ENCODE measurements at places on chromosomes 12 and 14. TPM values are rescaled to one million over a fixed set of nuclear protein-coding genes. Genes with fewer than 3 reads are reported as not detected.

TAC3 gene
- not detected for total RNA-seq

ZFHX2 gene
- 0.89 TPM for total RNA-seq

DLK1 gene
- total RNA-seq, result not detected

TMTC2 gene
- 5.2 TPM for total RNA-seq

TIGAR gene
- total RNA-seq, result 14.0 TPM

RGS6 gene
- 18.5 TPM for total RNA-seq

HHIPL1 gene
- 2.6 TPM for total RNA-seq

OAS1 gene
- total RNA-seq, result 13.8 TPM

DNA sequence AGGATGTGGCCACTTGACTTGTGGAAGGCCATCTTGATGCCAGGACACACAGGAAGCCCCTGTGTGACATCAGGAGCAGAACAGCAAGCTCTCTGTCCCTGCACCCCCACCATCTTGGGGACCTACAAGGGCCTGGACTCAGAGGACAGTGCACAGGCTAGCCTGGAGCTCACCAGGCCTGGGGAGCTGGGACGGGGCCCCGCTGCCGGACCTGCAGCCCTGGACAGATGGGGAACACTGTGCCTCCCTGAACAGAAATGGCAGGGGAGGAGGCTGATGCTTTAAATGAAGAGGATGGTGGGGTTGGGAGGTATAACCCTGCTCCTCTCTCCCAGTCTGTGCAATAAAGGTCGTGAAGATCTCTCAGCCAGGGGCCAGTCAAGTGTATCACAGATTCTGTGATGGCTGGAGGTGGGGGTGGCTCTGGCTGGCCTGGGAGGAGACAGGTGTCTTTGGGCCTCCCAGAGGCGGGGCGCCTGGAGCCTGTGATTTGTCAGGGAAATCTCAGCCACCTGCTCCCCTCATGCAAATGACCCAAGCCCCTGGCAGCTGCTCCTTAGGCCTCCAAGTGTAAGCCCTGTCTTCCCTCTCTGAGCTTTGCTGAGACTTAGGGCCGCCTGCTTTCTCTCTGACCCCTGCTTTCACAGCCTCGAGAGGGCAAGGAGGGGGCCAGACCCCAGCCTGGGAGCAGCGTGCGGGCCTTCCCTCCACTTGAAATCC lies 1.1 kb upstream of the GNB3 start:
- no peak for DNase-seq

DNA sequence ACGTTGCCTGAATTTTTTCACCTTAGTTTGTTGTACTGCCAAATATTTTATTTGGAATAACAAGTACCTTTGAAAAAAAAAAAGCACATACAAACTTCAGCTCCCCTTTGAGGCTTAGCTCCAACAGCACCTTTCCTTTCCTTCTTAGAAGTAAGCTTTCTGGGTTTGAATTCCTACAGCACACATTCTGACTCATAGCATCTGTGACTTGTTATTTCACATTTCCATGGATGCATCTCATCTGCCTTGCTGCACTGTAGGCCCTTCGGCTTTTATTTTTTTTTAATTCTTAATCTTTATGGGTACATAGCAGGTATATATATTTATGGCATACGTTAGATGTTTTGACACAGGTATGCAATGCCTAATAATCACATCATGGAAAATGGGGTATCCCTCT lies 7.2 kb downstream of the LGALS3 start:
- no peak for DNase-seq

GRCh38 chr14:94392510-94392935 lies 4.1 kb upstream of the SERPINA1 start:
- DNase-seq, result peak; percentile 35

- DNase-seq, result no peak
Measured at GRCh38 chr12:56838621-56839488, 75.7 kb downstream of the HSD17B6 start.

- DNase-seq, result no peak
Measured at GRCh38 chr12:130114952-130115351, 47.3 kb upstream of the FZD10 start.

- no peak for DNase-seq
Measured at GRCh38 chr12:15196221-15196620, 25.0 kb downstream of the RERG start.

DNA sequence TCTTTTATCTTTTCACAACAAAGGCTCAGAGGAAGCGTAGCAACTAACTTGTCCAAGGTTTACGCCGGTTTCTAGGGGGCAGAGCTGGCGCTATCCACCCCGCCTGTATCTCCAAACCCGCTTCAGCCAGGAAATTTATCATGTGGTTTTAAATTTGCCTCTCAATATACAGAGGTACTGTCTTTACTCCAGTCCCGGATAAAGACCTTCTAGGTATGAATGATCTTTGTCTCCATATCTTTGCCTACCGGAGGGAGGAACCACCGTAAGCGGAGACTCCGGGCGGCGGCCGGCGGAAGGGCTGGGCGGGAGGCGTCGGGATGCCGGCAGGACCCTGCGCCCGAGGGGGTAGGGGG lies 693 bp upstream of the RIMKLB start:
- DNase-seq, result peak; percentile 31

GRCh38 chr14:103848175-103849077 lies 1.1 kb upstream of the PPP1R13B start:
- DNase-seq, result peak; percentile 53

GRCh38 chr12:40714636-40715035 lies 22.4 kb downstream of the CNTN1 start:
- no peak for DNase-seq

DNA sequence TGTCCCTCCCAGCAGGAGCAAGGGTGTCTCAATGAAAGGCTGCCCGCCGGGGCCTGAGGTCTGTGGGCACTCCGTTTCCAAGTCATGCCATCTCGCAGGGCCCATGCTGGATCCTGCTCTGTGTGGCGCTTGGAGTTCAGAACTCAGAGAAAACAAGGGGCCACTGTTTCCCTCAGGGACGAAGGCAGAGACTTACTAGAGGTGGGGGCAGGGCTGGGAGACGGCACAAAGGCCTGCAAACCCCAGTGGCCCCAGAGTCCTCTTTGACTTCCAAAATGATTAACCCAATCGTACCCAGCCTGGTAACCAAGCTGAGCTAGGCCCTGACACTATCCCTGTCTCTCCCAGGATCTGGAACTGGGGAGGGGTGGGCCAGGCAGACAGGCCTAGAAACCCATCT lies 95.8 kb downstream of the ITPK1 start:
- no peak for DNase-seq

GRCh38 chr12:7017870-7018349 lies 366 bp downstream of the LPCAT3 start:
- DNase-seq, result no peak

DNA sequence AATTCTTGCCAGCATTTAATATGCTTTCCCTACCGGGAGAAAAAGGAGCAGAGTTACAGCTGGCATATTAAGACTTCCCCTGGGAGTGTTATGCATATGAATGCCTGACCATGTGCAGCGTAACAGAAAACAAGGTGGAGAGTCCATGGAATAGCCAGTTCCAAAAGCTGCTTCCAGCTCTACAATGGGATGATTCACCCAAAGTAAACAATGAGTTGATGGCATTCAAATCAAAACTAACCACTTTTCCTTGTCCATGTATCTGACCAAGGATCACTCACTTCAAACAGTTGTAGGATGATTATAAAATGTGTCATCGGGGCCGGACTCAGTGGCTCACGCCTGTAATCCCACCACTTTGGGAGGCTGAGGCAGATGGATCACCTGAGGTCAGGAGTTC lies 48.1 kb upstream of the BICDL1 start:
- no peak for DNase-seq

DNA sequence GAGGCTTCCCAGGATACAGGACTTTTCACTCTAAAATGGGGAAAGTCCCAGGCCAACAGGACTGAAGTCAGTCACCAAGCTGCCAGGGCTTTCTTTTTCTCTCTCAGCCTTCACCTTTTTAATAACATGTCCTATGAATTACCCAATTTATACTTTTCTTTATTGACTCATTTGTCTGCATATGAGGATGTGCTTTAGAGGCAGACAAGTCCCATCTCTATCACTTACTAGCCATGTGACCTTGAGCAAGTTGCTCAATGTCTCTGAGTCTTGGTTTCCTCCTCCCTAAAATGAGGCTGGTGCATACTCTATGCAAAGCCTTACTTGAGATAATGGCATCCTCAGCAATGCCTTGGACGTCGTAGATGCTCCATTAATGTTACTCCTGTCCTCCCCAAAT lies 98.1 kb upstream of the TMPO start:
- DNase-seq, result no peak

- DNase-seq, result peak; percentile 94
Measured at GRCh38 chr12:124625867-124626675, 58.7 kb upstream of the NCOR2 start.

DNA sequence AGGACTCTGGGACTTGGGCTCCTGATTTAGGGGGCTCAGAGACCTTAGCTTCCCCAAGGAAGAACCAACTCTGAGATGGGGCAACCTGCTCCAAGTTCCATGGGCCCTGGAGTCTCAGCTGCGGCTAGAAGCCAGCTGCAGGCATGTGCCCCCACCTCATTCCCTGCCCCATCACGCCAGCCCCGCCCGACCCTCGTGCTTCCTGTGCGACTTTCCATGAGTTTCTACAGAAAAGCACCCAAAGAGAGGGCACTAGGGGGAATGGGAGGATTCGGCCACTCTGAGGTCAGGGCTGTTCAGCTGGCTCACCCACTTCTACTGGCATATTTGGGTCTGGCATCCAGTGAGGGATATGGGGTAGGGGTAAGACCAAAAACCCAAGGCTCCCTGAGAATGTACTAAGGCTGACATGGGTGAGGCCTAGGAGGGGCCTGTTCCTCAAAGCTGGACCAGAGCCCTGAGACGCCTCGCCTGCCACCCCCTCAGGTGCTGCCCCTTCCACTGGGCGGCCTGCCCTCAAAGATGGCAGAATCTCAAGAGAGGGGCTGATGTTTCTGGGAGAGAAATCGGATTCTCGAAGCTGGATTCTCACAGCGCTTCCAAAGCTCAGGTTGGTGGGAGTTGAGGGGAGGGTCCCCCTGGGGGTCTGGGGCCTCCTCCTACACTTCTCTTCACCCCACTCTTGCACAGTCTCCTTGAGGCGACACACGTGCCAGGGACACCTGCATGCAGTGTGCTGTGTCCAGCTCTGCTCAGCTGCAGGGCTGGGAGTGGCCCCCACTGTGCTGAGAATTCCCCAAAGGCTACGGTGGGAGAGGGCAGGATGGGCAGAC lies 22.1 kb downstream of the FAIM2 start:
- no peak for DNase-seq

GRCh38 chr14:61154641-61155040 lies 126.5 kb downstream of the TMEM30B start:
- DNase-seq, result no peak

- DNase-seq, result no peak
Measured at GRCh38 chr14:84493779-84494178, 1036.2 kb upstream of the FLRT2 start.

- no peak for DNase-seq
Measured at GRCh38 chr12:97375310-97375709, 87.3 kb upstream of the RMST start.

- DNase-seq, result no peak
Measured at GRCh38 chr12:3950714-3951320, 77.6 kb upstream of the PARP11 start.

- no peak for DNase-seq
Measured at GRCh38 chr12:32080435-32080834, 26.2 kb upstream of the BICD1 start.

DNA sequence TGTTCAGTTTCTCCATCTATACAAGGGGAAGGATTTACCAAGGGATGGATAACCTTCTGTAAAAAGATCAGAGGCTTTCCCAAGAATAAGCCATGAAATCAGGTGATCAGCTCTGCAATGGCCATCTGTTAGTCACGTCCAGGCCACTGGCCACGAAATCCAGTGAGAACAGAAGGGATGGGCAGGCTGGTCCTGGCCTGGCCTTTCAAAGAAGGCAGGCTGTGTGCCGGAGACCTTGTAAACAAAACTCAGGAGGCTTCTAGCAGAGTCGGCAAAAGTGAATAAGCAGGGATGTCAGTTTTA lies 68.5 kb downstream of the RNF34 start:
- no peak for DNase-seq

- no peak for DNase-seq
Measured at GRCh38 chr12:129964826-129965457, 61.1 kb upstream of the TMEM132D start.

DNA sequence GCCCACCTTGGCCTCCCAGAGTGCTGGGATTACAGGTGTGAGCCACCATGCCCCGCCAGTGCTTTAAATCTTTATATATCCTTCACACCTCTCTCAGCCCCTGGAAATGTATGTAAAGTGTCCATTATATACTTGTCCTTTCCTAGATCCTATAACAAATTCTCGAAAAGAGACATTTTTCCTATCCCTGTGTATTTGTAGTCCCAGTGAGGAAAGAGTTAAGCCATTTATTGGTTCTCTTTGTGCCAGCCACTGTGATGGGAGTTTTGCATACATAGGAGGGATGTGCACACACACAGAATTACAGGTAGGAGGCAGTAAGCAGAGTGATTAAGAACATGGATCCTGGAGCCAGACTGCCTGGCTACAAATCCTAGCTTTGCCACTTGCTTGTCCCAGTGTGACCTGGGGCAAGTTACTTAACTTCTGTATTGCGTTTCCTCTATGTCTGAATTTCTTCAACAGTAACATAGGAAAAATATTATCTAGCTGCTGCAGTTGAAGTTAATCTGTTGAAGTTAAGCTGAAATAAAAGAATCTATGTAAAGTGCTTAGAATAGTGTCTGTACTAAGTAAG lies 2.1 kb upstream of the RABGGTA start:
- DNase-seq, result no peak

GRCh38 chr12:24206621-24207020 lies 257.2 kb upstream of the SOX5 start:
- DNase-seq, result no peak

- DNase-seq, result no peak
Measured at GRCh38 chr12:41220931-41221330, 32.8 kb downstream of the PDZRN4 start.

DNA sequence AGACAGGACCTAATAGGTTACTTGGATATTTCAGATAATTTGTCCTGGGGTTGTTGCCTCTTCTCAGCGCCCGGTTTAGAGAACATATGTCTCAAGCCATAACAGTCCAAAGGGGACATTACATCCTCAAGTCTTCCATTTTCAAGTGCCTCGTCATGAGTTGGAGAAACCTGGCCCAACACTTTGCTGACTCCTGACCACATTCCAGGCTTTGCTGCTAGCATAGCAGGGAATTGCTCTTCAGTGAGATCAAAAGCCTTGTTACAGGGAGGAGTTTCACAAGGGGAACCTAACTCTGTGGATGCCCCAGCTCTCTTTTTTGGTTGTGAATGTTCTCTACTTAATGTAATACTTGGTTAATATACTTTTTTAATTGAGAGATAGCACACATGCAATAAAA lies 8.2 kb upstream of the MMP19 start:
- DNase-seq, result no peak

- no peak for DNase-seq
Measured at GRCh38 chr12:122918827-122919226, 22.9 kb upstream of the VPS37B start.

GRCh38 chr12:108318472-108319275 lies 20.4 kb downstream of the CMKLR1 start:
- DNase-seq, result no peak

GRCh38 chr12:26028953-26029735 lies 70.7 kb downstream of the RASSF8 start:
- DNase-seq, result no peak

DNA sequence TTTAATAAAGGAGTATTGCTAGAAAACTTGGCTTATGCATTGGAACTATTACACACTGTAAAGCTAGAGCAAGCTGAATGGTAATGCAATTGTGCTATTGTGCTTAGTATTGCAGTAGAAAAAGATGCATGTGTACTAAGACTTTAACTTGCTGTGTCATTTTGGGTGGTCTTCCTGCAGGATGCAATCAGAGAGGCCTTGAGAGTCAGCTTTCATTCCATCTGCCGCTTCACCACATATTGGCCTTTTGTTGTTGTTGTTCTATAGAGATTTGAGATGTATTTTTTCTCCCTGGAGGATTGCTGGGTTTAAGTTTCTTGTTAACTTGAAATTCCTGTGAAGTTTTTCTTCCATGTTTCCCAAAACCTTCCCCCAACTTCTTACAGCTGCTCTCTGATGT lies 449.7 kb downstream of the TMTC2 start:
- no peak for DNase-seq
